ENCODE measurements at places on chromosomes 2 and 18.
A peak's percentile ranks its signal among the peaks of the same experiment; 100 is the strongest.

- no peaks in the 10 kb centered on the region for H3K4me1 ChIP-seq
- no peak overlapping the region for H3K27ac ChIP-seq
- no peak for DNase-seq
- H3K4me3 ChIP-seq: no peak overlapping the region
- no peaks in the 10 kb centered on the region for H3K36me3 ChIP-seq
Measured at GRCh38 chr2:17083902-17084301, 418.3 kb upstream of the CYRIA start.

GRCh38 chr2:167637741-167638140, 609.7 kb downstream of the STK39 start:
- H3K27ac ChIP-seq: no peak overlapping the region
- no peaks in the 10 kb centered on the region for H3K27me3 ChIP-seq
- H3K4me1 ChIP-seq: no peaks in the 10 kb centered on the region

DNA sequence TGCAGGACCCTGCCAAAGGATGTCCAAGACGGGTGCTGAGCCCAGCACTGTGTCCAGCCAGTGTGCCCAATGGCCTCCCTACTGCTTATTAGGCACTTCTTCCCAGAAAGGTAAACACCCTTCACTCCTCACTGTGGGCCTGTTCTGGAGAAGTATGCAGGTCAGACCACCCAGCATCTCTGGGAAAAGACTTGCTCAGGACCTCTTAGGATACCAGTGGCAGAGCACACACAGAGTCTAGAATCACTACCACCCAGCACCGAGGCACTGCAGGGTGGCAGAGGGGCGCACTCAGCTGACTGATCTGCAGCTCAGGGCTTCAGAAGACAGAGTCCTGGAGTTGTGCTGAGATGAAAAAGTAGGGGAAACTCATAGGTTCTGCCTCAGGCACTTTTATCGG, 25.8 kb downstream of the XDH start:
- H3K4me3 ChIP-seq: no peak overlapping the region
- no peak overlapping the region for H3K27ac ChIP-seq
- H3K4me1 ChIP-seq: no peaks in the 10 kb centered on the region
- H3K27me3 ChIP-seq: no peaks in the 10 kb centered on the region

- H3K27me3 ChIP-seq: no peaks in the 10 kb centered on the region
- peak overlapping the region; percentile 7 for H3K4me3 ChIP-seq
- H3K4me1 ChIP-seq: peaks cover 83% of the 10 kb centered on the region
- H3K27ac ChIP-seq: peak overlapping the region; percentile 84
- DNase-seq: peak; percentile 95
Measured at GRCh38 chr2:42974721-42975717, 182.6 kb upstream of the HAAO start.

- peaks cover 78% of the 10 kb centered on the region for H3K4me1 ChIP-seq
- DNase-seq: no peak
- peak overlapping the region; percentile 69 for H3K27ac ChIP-seq
- no peaks in the 10 kb centered on the region for H3K27me3 ChIP-seq
- no peak overlapping the region for H3K4me3 ChIP-seq
- peaks cover 4% of the 10 kb centered on the region for H3K36me3 ChIP-seq
Measured at GRCh38 chr18:22188559-22189267, 19.3 kb downstream of the GATA6 start.

DNA sequence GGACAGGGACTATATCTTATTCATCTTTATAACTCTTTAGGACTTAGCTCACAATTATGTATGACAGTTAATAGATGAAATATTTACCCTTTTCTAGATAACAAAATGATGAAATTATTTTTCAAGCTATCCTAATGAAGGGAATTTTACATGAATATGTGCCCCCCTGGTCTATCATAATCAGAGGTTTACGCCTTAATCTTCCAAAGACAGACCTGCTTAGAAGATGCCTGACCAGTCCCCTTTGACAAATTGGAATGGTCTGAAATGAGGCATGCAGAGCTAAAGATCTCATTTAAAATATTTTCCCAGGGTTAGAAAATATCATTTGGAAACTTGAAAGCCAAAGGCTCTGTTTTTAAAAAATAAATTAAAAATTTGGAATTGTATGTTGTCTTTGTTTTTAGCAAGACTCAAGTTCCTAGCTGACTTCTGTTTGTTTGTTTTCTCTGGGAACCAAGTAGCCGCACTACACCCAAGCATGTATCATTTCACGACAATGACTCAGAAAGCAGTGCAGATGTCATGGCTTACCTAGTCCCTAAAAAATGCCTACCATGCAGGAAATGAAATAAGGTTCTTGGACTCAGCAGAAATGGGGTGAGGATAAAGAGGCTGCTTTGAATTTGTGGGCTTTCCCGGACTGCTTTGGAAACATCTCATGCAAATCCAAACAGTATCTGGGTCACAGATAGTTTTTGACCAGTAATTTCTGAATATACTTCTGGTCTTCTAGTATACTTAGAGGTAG, 162.1 kb downstream of the ZEB2 start:
- H3K27ac ChIP-seq: no peak overlapping the region
- no peak for DNase-seq
- H3K4me1 ChIP-seq: no peaks in the 10 kb centered on the region
- H3K36me3 ChIP-seq: no peaks in the 10 kb centered on the region
- H3K27me3 ChIP-seq: no peaks in the 10 kb centered on the region

DNA sequence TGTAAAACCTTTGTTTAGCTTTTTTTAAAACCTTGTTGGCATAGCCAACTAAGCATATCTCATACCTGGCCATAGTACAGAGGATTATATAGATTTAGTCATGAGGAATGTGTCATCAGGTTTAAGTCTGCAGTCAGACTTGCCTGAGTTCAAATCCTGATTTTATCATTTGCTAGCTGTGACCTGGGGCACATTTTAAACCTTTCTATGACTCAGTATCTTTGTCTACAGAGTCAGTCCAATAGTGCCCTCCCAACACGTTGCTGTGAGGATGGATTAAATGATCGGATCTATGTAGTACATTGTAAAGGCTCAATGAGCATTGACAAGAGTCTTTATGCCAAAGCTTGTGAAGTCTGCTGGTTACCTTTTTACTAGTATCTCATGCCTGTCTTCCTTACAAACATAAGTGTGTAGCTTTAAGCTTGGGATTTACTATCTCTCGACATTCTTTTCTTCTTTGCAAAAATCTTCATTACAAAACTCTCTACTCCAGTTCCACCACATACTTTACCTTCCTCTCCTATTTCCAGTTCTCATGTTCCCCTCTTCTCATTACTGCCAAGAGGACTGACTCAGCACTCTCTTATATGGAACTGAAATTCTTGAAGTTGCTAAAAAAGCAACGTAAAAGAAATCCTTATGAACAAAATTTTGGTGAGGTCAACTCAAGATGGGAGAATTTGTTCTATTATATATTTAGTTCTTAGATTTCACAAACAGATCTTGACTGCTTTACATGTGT, 68.1 kb upstream of the RBMS1 start:
- H3K36me3 ChIP-seq: no peaks in the 10 kb centered on the region
- DNase-seq: no peak
- H3K27me3 ChIP-seq: no peaks in the 10 kb centered on the region
- H3K4me3 ChIP-seq: no peak overlapping the region
- no peaks in the 10 kb centered on the region for H3K4me1 ChIP-seq

- no peak for DNase-seq
- no peaks in the 10 kb centered on the region for H3K4me1 ChIP-seq
- no peaks in the 10 kb centered on the region for H3K27me3 ChIP-seq
- H3K27ac ChIP-seq: no peak overlapping the region
Measured at GRCh38 chr2:84579661-84580060, 63.4 kb downstream of the DNAH6 start.

GRCh38 chr2:31227110-31227509, 6.8 kb upstream of the EHD3 start:
- no peaks in the 10 kb centered on the region for H3K36me3 ChIP-seq
- no peaks in the 10 kb centered on the region for H3K27me3 ChIP-seq
- no peak for DNase-seq

DNA sequence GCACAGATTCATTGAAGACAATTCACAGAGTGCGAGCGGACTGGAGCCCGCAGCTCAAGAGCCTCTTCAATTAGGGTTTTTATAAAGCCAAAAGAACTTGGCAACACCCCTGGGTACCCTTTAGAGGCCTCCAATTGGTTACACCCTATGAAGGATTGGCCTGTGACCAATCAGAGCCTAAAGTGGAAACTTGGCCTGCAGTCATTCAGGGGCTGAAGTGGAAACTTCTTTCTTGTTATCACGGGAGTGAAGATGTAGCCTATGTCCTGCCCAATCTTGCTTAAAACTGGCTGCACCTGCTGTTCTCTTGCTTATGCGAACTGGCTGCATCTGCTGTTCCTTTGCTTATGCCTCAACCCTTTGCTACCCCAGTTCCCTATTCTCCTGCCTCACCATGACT, 1.8 kb upstream of the HJURP start:
- no peaks in the 10 kb centered on the region for H3K4me1 ChIP-seq
- no peaks in the 10 kb centered on the region for H3K36me3 ChIP-seq
- no peak overlapping the region for H3K27ac ChIP-seq
- H3K4me3 ChIP-seq: no peak overlapping the region
- no peaks in the 10 kb centered on the region for H3K27me3 ChIP-seq

GRCh38 chr18:74517236-74517630, 17.1 kb upstream of the CNDP1 start:
- peak overlapping the region; percentile 96 for H3K27ac ChIP-seq
- peaks cover 33% of the 10 kb centered on the region for H3K4me1 ChIP-seq
- DNase-seq: peak; percentile 93
- H3K27me3 ChIP-seq: no peaks in the 10 kb centered on the region
- H3K4me3 ChIP-seq: no peak overlapping the region

DNA sequence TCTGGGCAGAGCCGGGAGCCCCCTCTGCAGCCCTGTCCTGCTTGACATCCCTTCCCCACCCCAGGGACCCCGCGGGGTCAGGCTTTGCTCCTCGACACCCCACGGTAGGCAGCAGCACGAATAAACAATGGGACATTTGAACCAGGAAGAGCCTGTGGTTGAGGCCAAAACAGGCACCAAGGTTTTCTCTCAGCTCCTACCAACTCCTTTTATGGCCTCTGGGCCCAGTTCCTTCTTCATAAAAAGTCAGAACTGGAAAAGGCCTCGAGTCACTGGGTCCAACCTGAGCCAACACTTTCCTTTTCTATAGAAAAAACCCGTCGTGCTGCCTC, 20.6 kb downstream of the TEX44 start:
- no peak for DNase-seq
- H3K27me3 ChIP-seq: no peaks in the 10 kb centered on the region
- H3K36me3 ChIP-seq: no peaks in the 10 kb centered on the region
- H3K4me3 ChIP-seq: peak overlapping the region; percentile 42
- H3K4me1 ChIP-seq: peaks cover 48% of the 10 kb centered on the region

DNA sequence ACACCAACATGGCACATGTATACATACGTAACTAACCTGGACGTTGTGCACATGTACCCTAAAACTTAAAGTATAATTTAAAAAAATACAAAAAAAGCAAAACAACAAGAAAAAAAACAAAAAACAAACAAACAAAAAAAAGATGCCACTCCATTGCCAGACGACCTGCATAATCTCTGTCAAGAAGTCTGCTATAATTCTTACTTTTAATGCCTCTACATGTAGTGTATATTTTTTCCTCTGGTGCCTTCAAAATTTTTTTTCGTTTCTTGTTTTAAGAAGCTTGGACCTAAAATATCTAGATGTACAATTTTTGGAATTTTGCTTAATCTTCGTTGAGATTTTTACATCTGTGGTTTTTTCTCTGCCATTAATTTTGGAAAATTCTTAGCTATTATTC, 235.6 kb upstream of the ZNF521 start:
- no peak overlapping the region for H3K27ac ChIP-seq
- H3K27me3 ChIP-seq: no peaks in the 10 kb centered on the region
- DNase-seq: no peak

DNA sequence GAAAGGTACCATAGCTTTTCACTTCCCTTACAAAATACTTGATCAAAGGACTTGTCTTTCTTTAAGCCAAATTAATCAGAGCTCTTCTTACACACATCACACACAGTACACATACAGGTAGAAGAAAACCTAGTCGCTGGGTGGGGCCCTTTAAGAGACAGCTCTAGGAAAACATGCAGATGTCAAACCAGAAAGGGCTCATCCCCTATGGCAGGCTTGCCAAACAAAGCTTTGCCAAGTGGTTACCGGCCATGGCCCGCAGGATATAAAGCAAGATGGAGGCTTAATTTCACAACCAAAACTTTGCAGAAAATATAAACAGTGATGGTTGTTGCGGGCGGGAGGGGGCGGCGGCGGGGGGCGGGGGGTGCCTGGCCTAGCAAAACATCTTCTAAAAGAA, 2156.0 kb upstream of the PIK3C3 start:
- no peaks in the 10 kb centered on the region for H3K36me3 ChIP-seq
- H3K4me1 ChIP-seq: no peaks in the 10 kb centered on the region
- no peak overlapping the region for H3K27ac ChIP-seq
- H3K27me3 ChIP-seq: no peaks in the 10 kb centered on the region
- H3K4me3 ChIP-seq: peak overlapping the region; percentile 75
- DNase-seq: no peak

All from Caco-2 (cell line).